Esophagus muscularis mucosa (tissue), 4 donors: ENCODE measurements at places on chromosomes 4 and X. TPM values are rescaled to one million over a fixed set of nuclear protein-coding genes. Genes with fewer than 3 reads are reported as not detected.

POU3F4 gene
- 0.06 TPM for total RNA-seq

PPP1R2C gene
- total RNA-seq: not detected

AMOT gene
- total RNA-seq: 11.1 TPM

MSL3 gene
- total RNA-seq: 21.0 TPM

DNA sequence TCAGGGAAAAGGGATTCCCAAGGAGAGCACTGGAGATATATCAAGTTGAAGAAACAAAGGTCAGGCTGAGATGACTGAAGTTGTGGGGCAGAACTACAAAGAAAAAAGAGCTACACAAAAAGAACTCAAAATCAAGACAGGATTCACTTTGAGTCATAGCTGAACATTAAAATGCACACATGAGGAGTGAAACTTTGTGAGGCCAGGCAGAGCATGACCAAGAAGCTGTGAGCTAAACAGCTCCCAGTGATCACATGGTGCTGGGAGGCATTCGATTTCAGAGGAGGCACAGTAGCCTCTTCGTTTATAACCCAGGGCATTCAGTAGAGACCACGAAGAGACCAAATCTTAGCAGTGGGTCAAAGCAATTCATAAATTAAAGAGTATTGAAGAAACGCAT, 145.3 kb downstream of the ATRX start:
- no peak for DNase-seq

GRCh38 chrX:47026198-47026597, 52.0 kb upstream of the RGN start:
- DNase-seq: no peak

GRCh38 chr4:31078661-31079060, 358.5 kb downstream of the PCDH7 start:
- DNase-seq: no peak

DNA sequence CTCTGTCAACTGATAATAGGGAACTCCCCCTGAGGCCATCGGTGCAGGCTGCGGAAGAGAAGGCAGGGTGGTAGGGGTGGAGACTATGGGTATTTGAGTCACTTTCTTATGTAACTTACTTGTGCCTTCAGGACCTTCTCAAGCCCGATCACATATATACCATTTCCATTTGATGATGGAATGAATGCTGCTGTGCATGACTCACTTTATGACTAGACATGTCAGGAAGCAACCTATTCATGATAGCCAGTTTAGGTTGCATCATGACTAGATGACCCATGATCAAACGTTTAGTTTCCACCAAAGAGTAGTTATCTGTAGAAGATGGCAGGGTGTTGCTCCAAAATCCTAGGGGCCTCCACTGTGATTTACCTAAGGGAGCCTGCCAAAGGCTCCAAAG, 435.5 kb downstream of the DTHD1 start:
- DNase-seq: no peak

DNA sequence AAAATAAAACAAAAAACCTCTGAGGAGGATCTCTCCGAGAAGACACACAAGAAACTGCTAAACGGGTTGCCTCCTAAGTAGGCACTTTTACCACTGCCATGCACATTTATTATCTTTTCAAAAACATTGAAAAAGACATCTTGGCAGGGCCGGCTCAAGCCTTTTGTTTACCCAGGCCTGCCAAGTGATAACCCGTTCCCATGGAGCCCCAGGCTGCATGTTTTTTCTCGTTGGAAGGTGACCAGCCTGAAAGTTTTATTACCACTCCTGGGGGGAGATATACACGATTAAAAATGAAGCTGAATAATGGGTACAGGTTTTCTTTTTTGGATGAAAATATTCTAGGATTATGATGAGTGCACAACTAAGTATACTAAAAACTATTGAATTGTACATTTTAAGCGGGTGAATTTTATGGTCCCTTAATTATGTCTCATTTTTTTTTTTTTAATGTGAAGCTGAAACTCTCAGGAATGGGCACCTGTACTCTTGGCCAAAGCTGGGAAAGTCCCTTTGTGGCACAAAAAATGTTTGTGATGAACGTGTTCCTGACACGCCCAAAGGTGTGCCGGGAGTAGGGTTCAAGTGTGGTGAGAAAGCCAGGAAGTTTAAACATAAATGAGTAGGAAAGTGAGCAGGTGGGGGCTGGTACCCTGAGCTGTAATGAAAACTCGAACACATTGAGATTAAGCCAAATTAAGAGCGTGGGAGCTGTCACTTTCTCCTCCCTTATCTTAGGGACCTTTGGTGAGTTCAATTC, 1.5 kb upstream of the MAP7D2 start:
- no peak for DNase-seq

DNA sequence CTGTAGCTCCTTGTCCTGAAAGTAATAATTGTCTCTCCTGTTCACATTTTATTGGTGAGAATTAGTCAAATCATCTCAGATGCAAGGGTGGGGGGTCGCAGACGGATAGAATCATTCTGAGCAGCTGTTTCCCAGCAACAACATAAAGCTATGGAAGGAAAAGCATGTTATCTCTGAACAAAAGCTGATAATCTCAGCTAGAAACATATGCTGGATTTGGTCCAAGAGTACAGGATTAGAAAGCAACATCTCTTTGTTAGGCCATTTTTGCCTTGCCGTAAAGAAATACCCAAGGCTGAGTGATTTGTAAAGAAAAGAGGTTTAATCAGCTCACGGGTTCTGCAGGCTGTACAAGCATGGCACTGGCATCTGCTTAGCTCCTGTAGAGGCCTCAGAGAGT, 472.8 kb upstream of the BOD1L1 start:
- DNase-seq: no peak

- no peak for DNase-seq
Measured at GRCh38 chr4:142809559-142809958, 36.5 kb downstream of the INPP4B start.

GRCh38 chr4:149245333-149245732, 570.3 kb downstream of the IQCM start:
- DNase-seq: no peak

GRCh38 chr4:151887816-151888180, 127.0 kb upstream of the GATB start:
- DNase-seq: no peak

GRCh38 chr4:54167508-54167907, 61.6 kb upstream of the PDGFRA start:
- DNase-seq: no peak

GRCh38 chr4:119638359-119638758, 9.8 kb upstream of the PDE5A start:
- no peak for DNase-seq

DNA sequence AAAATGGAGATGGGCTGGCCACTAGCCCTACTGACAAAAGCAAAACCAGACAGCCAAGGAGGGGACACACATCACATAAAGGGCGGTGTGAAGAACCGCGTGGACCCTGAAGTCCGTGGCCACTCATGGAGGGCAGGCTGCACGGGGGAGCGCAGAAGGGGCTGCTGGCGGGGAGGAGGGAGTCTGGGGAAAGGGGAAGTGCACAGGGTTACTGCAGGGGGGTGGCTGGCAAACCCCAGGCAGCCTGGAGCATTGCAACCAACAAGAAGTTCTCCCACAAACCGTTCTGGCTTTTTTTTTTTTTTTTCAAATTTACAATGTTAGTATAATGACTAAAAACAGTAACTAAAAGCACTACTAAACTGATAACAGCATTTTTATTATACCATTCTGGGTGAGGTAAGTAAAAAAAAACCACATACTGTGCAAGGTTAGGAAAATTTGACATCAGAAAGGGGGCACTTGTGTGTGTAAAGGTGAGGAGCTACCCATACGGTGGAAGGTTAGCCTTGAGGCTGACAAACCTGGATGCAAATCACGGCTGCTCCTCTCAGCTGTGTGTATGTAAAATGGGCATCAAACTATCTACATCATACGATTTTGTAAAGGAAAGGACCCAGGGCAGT, 87.1 kb downstream of the TSPAN5 start:
- peak; percentile 17 for DNase-seq

GRCh38 chrX:75155827-75156525, at the start of gene ABCB7:
Gene ABCB7, minus strand, starts transcription at chrX:75156283. Its CDS starts 11 bp downstream, at chrX:75156272.
- DNase-seq: no peak

DNA sequence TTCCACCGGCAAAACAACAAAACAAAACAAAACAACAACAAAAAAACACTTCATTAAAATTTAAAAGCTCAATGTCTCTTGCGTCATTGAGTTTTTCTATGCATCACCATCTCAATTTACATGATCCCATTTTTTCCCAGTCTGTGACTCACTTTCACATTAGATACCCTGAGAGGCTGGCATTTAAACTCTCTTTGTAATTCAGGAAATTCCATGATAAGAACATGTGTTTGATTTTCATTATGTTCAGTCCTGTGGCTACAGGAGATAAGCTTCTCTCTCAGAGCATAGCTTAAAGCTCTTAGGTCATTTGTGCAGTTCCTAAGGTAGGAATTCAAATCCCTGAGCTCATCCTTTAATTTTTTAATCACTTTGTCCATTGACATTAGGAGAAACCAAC, 104.6 kb downstream of the NBDY start:
- DNase-seq: no peak

GRCh38 chr4:104571341-104571740, 76.6 kb upstream of the CXXC4 start:
- no peak for DNase-seq

- DNase-seq: no peak
Measured at GRCh38 chrX:48818866-48819265, 7.4 kb upstream of the ERAS start.

- DNase-seq: no peak
Measured at GRCh38 chr4:175271010-175271630, 353.0 kb downstream of the ADAM29 start.
